ENCODE measurements at places on chromosomes 7 and 10. TPM values are rescaled to one million over a fixed set of nuclear protein-coding genes. Genes with fewer than 3 reads are reported as not detected.
A peak's percentile ranks its signal among the peaks of the same experiment; 100 is the strongest.

GRCh38 chr7:43594020-43594419 lies 11.1 kb downstream of the STK17A start:
- DNase-seq = no peak

GRCh38 chr7:30421647-30422196 lies 56.9 kb downstream of the NOD1 start:
- DNase-seq = no peak

Gene POLR1F
- total RNA-seq = 1.1 TPM

Gene THSD7A
- total RNA-seq = 1.9 TPM

Gene SFTPA2
- total RNA-seq = 0.32 TPM

DNA sequence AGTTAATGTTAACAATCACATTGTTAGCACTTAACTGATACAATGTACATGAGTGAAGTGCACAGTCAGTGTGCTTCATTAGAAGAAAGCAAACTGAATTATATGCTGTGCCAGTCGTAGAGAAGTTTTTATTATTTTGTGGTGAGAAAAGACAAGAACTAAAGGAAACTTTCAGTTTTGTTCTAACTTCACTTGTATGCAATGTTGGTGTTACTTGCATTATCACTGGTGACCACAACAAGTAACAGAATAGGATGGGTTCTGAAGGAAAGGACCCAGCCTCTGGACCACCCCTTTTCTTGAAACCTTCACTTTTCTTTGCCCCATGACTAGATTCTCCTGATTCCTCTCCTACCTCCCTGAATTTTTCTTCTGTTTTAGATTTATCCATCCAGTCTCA lies 123.3 kb upstream of the GAD2 start:
- DNase-seq = no peak

DNA sequence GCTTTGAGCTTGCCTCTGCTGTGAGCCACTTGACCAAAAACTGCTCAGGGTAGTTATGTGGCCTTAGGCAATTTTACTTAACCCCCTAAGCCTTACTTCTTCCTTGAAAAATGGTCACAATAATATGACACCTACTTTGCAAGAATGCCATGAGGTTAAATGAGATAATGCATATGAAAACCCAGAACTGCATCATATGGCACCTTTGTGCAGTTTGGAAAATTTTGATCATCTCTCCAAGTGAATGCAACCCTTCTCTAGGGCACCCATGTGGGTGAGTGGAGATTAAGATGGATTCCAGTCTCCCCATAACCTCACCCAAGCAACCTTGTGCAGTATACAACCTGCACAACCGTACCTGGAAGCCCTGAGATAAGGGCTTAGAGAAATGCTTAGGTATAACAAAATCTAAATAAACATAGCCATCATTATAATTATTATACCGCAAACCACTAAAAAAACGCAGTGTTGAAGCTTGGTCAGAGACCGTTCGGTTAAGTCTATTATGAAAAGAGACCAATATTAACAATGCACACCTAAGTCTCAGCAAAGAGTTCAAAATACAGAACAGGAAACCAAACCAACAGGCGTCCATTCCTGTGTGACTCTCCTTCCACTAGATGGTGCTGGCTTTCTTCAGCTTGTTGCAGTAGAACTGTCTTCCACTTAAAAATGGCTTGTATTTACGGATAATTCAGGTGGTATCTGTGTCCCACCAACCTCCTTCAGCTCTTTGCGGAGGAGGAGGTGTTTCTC lies 21.0 kb upstream of the ASB15 start:
- DNase-seq = no peak

GRCh38 chr10:4830551-4830950 lies 4.5 kb downstream of the AKR1E2 start:
- DNase-seq = no peak

Gene CCL24
- total RNA-seq = 1.8 TPM

GRCh38 chr7:88202278-88202677 lies 17.6 kb downstream of the SRI start:
- DNase-seq = no peak

DNA sequence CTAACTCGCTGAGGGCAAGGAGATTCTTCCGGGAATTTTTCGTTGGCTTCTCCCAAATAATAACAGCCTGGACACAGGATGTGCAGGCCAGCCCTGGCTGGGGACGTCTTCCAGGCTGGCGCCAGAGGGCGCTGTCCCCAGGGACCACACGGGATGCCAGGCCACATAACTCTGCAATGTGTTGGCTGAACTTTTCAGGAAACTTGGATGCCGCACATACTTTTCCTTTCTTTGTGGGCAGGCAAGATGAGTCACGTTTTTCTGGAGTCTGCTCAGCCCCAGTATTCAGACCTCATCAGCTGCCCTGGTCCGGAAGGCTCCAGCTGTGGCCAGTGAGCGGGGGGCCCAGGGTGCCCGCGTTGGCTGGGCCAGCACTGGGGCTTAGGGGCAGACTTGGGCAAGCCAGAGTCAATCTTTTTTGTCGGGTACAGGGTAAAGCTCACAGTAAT lies 122.7 kb downstream of the PRKAG2 start:
- peak; percentile 74 for DNase-seq

DNA sequence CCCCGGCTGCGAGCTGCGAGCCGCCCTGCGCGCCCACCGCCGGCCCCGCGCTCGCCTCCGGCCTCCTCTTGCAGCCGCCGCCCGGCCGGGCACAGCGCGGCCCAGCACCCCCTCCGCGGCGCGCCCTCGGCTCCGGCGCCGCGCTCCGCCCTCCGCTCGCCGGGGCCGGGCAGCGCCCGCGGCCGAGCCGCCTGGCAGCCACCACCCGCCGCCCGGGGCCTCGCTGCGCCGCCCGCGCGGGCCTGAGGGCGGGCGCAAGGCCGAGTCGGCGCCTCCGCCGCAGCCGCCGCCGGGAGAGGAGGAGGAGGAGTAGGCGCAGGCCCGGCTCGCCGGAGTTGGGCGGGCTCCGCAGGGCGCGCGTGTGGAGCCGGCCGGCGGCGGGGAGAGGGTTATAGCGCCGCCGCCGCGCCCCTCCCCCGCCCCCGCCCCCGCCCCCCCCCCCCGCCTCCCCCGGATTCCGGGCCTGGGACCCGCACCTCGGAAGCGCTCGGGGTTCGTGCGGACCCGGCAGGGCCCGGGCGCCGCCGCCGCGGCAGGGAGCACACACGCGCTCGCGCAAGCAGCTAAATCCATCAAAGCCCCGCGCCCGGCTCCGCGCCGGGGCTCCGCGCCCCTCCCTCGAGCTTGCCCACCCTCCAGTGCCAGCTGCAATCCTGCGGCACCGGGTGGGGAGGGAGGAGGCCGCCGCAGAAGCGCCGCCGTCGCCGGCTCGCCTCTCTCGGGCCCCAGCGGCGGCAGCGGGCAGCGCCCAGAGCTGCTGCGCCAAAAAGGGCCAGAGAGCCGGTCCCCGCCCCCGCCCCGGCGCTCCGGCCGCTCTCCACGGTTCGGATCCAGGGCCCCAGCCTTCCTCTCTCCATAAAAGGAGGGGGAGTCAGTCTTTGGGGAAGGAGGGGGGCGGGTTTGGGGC lies at the start of gene PDGFA:
Gene PDGFA, minus strand, starts transcription at position 363 of the 907 bp plus-strand sequence. CDS start 845 bp downstream, outside the sequence.
- peak; percentile 48 for DNase-seq

DNA sequence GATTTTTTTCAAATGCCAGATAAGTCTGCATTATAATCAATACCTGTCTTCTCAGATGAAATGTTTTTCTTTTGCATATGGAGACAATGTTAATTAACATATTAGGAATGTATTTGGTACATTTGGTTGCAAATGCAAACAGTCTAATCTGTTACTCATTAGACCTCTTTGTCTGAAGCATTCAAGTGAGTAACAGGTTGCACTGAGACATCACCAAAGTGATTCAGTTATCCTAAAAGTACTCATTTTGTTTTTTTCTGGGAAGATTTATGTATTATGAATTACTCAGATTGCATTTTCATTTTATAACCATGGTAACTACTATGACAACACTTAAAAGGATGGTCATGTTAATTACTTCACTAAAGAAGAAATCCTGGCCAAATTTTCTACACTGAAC lies 513.6 kb downstream of the HTR7 start:
- no peak for DNase-seq

GRCh38 chr10:116260599-116260998 lies 12.4 kb downstream of the GFRA1 start:
- DNase-seq = no peak

Gene HECTD2
- 10.3 TPM for total RNA-seq

Gene GJD4
- total RNA-seq = not detected

GRCh38 chr7:26043801-26044200 lies 108.2 kb upstream of the NFE2L3 start:
- DNase-seq = no peak

DNA sequence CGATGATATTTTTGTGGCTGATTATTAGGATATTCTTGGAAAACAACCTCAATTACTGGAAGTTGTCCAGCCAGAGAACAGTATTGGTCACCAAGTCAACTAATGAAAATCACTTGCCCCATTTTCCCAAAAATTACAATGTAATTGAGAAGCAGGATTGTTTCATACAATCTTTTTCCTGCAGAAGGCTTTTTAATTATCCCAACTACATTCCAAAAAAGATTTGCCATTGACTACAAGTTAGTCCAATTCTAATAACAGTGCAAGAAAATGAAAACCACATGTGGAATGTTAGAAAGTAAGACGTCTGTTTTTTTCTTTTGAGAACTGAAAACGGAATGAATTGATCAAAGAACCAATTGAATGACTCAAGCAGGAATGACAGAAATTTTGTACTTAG lies 1195.8 kb downstream of the SORCS1 start:
- DNase-seq = no peak

GRCh38 chr10:130427216-130427722 lies 291.1 kb downstream of the GLRX3 start:
- DNase-seq = no peak

DNA sequence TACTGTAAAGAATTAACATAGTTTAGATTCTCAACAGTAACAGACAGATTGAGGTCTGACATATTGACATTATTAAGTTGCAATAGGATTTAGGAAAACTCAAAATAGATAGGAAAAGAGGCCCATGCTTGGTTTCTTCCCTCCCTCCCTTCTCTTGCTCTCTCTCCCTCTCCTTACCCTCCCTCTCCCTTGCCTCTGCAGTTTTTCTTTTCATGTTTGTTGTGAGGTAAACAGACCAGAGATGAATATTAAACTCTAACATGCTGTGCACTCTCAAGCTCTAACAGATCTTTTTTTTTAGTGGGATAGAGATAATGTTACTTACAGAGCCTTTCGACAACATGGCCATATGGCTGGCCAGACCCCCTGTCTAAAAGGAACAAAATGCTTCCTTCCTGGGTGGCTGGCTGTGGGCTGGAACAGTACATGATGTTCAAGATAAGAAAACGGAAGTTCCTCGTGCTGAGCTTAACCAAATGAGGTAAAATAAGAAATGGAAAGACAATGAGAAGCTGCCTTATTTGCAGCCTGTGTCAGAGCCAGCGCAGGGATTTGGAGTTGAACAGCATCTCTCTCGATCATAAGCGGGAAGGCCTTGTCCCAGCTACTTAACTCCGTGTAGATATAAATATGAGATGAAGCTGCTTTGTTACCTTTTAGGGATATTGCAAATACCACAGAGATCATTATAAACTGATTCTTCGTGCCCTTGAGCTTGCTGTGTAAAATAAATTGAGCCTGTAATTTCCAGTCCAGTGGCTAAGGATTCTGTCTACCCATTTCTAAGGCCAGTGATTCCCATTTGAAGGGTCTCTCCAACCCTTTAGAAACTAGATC lies 391.9 kb upstream of the NPVF start:
- DNase-seq = peak; percentile 38

GRCh38 chr7:42570944-42571343 lies 333.9 kb upstream of the GLI3 start:
- no peak for DNase-seq

DNA sequence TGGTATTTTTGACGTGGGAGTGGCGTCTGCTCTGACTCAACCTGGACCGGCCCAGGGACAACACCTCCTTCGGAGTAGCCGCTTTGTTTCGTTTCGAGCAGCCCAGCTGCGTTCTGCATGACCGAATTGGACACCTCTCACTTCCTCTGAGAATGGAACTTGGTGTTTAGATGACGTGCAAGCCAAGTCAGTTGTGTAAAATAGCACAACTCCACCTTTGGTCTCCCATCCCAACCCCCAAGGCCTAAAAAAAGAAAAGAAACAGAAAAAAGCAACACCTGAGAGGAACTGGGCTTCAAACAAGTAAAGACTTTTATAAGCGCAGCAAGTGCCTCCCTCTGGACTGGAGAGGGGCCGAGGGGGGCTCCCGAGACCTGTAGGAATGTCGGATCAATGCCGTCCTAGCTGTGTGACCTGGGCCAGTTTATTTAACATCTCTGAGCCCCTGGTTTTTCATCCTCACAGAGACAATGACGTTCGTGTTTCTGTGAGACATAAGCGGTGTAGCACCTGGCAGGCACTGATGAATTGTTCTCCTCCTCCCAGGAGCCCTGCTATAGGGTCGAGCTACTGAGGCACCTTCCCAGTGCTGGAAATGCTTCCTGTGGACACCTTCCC lies 52.0 kb upstream of the SMNDC1 start:
- DNase-seq = peak; percentile 80

DNA sequence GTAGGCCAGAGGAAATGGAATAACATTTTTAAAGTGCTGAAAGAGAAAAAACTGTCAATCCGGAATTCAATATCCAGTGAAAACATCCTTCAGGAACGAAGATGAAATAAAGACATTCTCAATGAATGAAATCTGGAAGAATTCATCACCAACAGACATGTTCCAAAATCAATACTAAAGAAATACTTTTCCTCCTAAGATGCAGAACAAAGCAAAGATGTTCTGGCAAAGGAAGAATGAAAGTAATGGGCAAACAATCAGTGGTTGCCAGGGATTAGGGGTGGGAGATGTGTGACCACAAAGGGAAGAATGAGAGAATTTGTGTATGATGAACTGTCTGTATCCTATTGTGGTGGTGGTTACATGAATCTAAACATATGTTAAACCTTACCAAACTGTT lies 52.8 kb upstream of the EEPD1 start:
- no peak for DNase-seq

Gene NCF1
- total RNA-seq = 5.2 TPM

Gene HERPUD2
- total RNA-seq = 38.8 TPM

- DNase-seq = no peak
These were observed 114.8 kb upstream of the ADO start for GRCh38 chr10:62689712-62690111.

DNA sequence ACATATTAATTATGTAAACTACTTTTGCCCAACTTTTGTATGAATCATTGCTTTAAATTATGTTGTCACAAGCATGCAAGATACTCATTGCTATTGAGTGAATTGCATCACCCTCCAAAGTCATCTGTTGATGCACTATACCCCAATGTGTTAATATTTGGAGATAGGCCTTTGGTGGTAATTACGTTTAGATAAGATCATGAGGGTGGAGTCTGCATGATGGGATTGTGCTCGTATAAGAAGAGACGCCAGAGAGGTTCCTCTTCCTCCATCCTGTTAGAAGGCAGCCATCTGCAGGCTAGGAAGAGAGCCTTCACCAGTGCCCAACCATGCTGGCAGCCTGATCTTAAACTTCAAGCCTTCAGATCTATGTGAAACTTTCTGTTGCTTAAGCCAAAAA lies 95.3 kb upstream of the MAGI2 start:
- no peak for DNase-seq

- no peak for DNase-seq
These were observed 12.0 kb downstream of the MTG1 start for GRCh38 chr10:133405844-133406527.

DNA sequence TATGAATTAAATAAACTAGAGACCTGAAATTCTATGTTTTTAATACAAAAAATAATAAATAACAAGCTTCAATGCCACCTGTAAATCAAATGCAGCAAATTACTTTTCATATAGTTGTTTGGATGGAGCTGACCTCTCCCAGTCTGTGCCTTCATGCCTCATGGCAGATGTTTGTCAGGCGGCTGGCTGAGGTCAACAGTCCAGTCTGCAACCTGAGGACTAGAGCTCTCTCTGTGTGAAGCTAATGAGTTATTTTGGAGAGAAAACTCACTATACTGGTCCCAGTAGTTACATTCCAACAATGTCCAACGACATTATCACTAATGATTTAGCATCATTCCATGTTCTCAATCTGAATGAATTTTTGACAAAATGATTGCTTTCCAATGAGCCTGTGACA lies 746.2 kb upstream of the POM121L12 start:
- DNase-seq = no peak
